ENCODE measurements at places on chromosomes 3 and 15. TPM values are rescaled to one million over a fixed set of nuclear protein-coding genes. Genes with fewer than 3 reads are reported as not detected.

GRCh38 chr15:58724466-58724865 lies 25.0 kb downstream of the ADAM10 start:
- DNase-seq: no peak

Gene IQCF5
- total RNA-seq: not detected

Gene PARP15
- 0.07 TPM for total RNA-seq

DNA sequence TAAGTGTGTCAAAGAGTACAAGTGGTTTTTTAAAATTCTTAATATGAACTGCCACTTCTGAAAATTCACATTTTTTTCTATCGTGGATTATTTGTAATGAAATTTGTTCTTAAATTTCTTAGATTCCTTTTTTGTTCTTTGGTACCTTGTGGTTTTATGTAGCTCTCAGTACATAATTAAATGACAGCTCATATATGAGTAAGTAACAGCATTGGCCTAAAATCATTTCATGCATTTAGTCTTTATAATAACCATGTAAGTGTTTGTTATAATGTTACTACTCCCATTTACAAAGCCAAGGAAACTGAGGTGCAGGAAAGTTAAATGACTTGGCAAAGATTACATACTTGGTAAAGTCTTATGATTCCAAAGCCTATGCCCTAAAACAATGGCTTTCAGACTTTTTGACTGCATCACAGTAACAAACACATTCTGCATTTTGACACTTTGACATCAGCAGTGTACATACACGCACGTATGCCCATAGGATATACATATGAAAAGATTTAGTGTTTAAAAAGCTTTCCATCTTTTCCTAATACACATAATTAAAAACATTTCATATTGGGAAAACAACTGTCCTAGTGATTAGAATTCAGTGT lies 14.9 kb downstream of the SPRED1 start:
- DNase-seq: no peak

DNA sequence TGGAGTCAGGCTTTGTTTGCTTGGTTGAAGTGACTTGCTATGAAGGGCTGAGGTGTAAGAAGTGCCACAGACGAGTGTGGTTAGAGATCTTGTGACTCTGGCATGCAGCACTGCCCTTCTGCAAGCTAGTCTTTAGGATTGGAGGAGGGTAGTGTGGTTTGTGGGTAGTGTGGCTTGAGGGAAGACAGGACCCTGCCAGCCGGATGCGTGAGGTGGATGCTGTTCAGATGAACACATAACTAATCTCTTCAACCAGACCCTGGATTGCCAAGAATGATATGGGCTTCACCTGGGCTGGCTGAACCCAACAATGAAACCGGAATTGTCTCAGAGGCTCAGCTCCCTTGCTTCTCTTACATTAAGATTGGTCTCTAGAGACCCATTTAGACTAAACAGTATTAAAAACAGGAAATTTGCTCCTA lies 32.7 kb downstream of the STARD9 start:
- DNase-seq: no peak

Gene CAMK2N2
- total RNA-seq: 2.6 TPM

DNA sequence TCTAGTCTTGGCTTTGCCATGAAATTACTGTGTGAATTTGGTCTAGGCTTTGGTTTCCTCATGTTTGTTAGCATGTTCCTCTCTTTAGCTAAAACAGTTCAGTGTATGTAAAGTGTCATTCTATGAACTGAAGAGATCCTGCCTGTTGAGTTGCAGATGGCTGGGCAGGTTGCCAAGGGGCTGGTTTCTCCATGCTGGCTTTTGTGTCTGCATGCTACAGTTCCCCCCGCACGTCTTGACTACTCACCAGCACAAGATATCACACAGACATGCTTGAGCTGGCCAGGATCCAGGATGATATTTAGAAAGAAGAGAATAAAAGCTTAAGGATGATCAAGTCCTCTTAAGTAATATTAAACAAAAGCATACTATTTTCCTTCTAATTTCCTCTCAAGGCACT lies 90.2 kb downstream of the CERS3 start:
- DNase-seq: no peak

DNA sequence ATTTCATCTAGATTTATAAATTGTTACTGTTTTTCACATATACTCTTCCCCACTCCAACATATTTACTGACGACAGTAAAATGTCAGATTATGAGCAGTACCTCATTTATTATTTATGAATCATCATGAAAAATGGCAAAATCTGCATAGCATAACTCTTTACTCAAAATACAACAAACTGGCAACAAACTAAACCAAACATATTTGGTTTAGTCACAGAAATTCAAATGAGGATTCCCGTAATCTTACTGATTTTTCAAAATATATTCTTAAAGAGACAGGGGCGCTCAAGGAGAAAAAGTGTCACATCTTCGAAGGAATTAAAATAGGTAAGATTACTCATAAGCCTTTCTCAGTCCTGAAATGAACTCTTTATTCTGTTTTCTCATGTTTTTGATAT lies 3.0 kb upstream of the GPR87 start:
- DNase-seq: no peak

GRCh38 chr3:24985668-24986067 lies 442.4 kb upstream of the RARB start:
- DNase-seq: no peak

Gene TMEM108
- total RNA-seq: not detected

- DNase-seq: peak; percentile 68
These were observed 16.5 kb downstream of the ALPK3 start for GRCh38 chr15:84833447-84834228.

Gene CFAP91
- total RNA-seq: 0.48 TPM

Gene CELSR3
- total RNA-seq: 9.9 TPM

- no peak for DNase-seq
These were observed 402.1 kb downstream of the CADM2 start for GRCh38 chr3:85360742-85361387.

Gene COL8A1
- 6.6 TPM for total RNA-seq

- peak; percentile 40 for DNase-seq
These were observed 40.4 kb downstream of the PRR23E start for GRCh38 chr3:127233371-127233770.

GRCh38 chr3:78279091-78279490 lies 1239.2 kb downstream of the ROBO2 start:
- no peak for DNase-seq

GRCh38 chr3:2485027-2485375 lies 386.3 kb downstream of the CNTN4 start:
- no peak for DNase-seq

DNA sequence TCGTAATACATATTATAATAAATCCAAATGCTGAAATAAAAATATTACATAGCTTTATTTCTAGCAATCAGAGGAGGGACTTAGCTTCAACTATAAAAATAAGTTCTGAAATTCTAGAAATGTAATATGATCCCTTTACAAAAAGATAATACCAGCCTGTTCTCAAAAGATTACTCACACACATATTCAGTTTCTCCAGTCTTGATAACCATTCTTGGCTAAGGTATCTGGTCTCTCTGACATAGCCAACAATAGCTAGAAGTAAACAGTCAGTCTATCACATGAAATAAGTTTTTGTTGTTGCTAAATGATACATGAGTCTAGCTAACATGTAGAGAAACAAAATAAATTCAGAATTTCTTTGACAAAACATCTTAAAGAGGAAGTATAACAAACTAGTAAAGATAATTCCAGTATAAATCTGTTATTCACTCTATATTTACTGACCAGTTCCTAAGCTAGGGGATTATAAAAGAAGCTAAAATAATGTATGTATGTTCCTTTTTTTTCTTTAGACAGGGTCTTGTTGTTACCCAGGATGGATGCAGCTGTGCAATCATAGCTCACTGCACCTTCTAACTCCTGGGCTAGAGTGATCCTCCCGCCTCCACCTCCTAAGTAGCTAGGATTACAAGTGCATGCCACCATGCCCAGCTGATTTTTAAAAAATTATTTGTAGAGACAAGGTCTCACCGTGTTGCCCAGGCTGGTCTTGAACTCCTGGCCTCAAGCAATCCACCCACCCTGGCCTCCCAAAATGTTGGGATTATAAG lies 170.6 kb downstream of the TBL1XR1 start:
- no peak for DNase-seq

- DNase-seq: no peak
These were observed 146.0 kb upstream of the TNIK start for GRCh38 chr3:171606151-171606751.

DNA sequence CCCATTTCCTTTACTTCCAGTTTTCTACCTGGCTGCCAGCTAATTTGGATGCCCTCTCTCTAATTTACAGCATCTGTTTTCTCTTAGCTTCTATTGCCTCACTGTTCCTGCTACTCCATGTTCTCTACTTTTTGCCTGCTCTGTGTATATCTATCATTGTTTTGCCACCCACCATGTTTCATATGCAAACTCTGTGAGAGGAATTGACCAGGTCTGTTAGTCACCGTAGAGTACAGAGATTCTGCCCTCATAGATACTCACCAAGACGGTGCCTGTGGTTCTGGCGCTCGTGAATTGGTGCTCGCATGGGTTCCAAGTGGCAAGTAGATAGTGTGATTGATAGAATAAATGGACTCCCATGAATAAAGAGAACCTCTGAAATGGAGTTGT lies 288.8 kb downstream of the CNTN6 start:
- DNase-seq: no peak

DNA sequence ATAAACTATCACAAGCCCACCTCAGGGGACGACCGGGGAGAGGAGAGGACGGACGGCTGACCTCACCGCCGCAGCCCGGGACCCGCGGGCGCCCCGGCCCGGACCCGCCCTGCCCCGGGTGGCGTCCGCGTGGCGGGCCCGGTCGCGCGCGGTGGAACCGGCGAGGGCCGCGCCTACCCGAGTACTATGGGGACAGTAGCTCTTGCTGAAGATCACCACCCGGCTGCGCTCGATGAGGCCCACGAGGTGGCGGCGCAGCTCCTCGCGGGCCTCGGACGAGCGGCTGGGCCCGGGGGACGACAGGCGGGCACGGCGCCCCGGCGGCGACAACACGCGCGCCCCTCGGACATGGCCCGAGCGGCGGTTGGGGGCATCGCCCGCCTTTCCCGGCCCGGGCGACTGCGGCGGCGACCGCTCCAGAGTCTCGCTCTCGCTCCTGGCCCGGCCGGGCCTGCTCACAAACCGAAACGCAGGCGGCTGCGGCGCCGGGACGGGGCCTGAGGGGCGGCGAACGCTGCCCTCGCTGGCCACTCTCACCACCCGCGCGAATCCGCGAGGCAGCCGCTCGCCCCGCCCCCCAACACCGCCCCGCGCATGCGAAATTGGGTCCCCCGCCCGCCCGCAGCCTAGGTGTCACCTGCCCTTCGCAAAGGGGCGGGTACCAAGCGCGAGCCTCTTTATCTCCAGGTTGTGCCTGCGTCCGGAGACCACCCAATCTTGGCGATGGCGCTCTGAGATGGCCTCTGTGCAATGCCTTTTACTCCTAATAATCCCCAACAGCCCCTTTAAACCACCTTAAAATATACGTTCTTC lies at the start of gene TXNRD3:
Gene TXNRD3 (minus strand): TSS at position 554 of the 813 bp plus-strand sequence.
- DNase-seq: peak; percentile 61

Gene WDR72
- total RNA-seq: 1.8 TPM

GRCh38 chr15:101172501-101173071 lies 79.3 kb downstream of the CHSY1 start:
- no peak for DNase-seq

DNA sequence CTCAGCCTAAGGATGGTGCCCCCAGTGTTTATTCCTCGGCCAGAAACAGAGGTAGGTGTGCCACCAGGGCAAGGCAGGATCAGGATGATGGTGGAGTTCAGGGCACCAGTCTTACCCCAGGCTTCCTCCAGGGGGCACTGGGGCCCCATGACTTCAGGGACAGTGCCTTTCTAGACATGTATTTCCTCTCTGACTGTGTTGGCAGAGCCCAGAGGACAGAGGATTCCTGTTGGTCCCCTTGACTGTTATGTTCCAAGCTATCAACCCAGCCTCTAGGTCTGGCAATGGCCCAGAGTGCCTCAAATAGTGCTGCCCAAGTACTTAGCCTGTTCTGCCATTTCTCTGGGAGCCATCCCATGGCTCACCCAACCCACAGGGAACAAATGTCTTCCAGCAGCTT lies 2.8 kb downstream of the HEMK1 start:
- DNase-seq: no peak
